ENCODE measurements at places on chromosomes 2 and 18.

- no peak for DNase-seq
Observed at GRCh38 chr2:231134910-231135655, 10.2 kb upstream of the HTR2B start.

DNA sequence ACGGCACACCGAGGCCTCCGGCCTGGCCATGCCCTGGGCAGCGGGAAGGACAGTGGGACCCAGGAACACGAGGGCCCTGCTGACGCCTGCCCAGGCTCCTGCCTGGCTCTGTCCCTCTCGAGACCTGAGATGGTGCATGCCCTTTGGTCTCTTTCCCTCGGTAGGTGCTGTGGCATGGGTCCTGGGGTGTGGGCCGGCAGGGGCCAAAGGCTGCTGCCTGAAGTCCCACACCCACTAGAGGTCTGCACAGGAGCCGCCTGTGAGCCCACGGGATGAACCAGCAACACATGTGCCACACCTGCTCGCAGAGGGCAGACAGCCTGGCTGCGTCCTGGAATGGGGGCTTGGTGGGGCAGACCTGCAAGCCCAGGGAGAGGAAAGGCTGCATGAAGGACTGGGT, 73.3 kb downstream of the NDUFA10 start:
- no peak for DNase-seq

DNA sequence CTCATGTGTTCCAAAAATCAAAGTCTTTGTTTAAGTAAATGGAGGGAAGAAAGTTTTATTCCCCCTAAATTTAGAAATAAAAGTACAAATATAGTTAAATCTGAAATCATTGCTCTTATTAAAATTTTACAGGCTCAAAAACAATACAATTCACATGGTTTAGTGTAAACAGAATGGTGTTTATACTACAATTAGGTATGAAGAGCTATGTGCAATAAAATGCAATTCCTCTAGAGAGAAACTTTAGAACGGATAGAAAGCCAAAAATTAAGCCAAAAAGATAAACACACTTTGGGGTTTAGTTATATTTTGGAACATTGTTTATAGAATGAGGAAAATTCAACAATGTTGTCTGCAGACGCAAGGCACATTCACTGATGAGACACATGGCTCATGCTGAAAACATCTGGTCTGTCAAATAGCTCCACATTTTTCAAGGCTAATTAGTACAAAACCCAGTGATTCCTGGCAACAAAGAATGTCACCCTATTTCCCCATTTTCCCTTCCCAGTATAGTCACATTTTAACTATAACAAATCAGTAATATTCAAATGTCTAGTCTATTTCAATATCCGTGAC, 103.3 kb downstream of the EXOC6B start:
- no peak for DNase-seq

DNA sequence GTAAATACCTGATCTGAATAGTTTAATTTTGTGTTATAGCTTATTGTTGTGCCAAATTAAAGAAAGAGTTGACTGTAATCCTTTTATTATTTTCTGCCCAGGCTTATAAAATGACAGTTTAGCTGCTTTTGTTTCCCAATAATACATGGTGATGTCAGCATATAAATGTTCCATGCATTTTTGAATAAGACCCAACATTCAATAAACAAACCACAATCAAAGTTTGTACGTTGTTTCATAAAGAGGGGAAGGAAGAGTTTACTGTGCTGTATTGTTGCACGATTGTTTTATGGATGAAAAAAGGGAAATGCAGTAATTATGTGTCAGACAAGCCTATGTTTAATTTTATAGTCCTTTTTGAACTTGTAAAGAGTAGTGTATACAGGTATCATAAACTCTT, 177.2 kb upstream of the SCN7A start:
- no peak for DNase-seq

DNA sequence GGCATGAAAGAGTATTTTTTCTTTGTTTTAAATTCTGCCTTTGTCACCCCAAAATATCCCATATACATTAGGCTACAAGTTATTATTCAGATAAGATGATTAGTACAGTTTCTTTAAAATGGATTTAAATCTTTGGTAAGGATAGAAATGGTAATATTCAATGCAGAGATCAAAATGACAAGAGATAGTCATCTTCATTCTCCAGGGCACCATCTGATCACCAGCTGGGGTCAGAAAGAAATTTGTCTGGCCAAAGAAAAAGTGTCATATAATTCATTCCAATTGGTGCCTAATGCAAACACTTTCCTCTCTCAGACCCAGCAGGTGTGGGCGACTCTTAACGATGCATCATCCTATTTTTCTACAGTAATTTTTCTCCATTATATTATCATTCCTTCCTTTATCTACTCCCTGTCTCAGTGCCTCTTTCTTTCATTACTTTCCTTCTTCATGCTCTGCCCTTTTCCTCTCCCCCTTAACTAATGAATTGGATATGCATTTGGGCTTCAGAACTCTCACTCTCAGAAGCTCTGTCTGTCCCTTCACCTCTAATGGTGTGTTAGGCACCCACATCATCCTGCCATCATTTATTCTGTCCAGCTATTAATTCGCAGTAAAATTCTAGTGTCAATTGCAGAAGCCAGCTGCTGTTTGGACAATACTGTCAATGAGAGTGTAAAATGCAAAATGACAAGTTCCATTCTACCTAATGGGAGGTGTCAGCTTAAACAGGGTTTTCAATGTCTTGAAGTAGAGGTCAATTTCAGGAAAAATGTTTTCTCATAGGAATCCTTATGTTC, 570.5 kb downstream of the TDRD15 start:
- DNase-seq, result no peak

GRCh38 chr18:63788447-63789096, 13.4 kb downstream of the SERPINB7 start:
- no peak for DNase-seq

- no peak for DNase-seq
Observed at GRCh38 chr2:72211777-72212485, 64.3 kb upstream of the CYP26B1 start.

DNA sequence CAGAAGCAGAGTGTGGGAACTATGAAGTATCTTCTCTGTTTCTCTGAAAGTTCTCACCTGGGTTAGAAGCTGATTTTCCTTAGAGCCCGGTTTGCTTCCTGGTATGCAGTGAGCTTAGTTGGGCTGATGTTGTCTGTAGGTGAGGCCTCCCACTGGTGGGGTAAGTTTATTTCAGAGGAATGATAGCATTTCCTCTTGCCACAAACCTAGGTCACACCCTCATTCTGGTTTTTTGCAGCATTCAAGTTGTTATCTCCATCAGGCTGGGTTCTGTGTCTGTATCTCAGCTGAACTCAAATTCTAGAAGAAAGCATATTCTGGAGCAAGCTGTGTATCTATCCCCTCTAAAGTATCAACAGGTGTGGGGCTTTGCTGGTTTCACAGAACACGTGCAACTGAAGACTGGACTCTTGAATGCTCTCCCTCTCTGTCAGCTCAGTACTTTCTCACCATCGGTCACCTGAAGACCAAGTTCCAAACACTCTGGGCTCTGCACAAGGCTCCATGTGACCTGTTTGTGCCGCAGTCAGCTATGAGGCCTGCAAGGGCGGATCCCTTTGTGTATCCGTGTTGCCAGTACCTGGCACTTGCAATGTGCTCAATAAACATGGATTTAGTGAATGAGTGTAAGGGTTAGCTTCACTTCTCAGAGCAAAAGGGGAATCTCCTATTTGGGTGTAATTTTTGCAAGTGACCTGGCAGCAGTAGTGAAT, 49.5 kb upstream of the MBOAT2 start:
- no peak for DNase-seq

- no peak for DNase-seq
Observed at GRCh38 chr2:66897181-66897580, 462.3 kb downstream of the MEIS1 start.

- no peak for DNase-seq
Observed at GRCh38 chr2:194494401-194494800, 1162.6 kb upstream of the SLC39A10 start.

- no peak for DNase-seq
Observed at GRCh38 chr2:136057023-136057801, 60.7 kb downstream of the CXCR4 start.

DNA sequence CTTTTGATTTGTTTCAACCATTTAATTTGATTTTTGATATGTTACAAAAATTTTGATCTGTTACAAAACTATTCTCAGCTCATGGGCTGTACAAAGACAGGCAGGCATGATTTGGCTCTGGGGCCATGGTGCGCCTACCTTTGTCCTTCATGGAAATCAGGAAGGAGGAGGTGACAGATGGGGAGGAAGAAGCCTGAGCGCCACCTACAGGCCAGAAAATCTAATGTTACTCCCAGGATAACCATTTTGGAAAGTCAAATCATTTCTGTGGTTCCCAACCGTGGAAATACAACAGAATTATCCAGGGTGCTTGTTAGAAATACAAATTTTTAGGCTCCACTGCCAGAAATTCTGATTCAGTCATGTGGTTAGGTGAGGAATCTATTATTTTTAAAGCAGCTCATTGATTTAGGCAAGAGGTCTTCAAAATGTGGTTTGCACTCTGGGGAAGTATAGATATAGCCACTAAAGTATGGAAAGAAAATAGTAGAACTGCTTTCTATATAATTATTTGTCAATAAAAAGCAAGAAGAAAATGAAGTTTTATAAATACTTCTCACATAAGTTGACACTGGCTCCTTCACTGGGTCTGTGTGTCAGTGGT, 93.9 kb downstream of the EVA1A start:
- DNase-seq, result no peak

GRCh38 chr18:62131301-62131909, 55.5 kb downstream of the PIGN start:
- no peak for DNase-seq

DNA sequence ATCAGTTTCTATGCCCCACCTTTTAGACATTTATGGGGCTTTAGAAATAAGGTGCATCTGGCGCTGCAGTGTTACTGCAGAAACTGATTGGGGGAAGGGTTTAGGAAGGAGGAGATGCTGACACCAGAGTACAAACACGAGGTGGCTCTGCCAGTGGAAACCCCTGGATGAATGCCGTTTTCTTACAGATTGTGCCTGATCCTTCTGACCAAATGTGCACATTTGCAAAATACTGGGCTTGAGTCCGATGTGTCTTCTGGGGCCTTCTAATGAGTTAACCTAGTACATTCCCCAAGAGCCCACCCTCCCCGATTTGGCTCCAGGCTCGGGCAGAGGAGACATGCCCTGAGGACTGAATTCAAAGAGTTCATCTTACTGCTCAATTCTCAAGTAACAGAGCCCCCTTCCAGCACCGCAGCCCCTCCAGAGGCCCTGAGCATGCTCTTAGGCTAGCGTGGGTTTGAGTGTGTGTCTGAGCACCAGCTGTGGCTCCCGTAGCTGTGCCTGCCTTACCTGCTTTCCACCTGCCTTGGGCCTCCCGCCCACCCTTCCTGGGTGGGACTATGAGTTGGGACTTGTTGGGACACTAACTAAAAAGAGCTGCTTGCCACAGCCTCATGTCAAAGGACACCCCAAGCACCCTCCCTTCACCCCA, 116.7 kb upstream of the COPS8 start:
- DNase-seq, result no peak

DNA sequence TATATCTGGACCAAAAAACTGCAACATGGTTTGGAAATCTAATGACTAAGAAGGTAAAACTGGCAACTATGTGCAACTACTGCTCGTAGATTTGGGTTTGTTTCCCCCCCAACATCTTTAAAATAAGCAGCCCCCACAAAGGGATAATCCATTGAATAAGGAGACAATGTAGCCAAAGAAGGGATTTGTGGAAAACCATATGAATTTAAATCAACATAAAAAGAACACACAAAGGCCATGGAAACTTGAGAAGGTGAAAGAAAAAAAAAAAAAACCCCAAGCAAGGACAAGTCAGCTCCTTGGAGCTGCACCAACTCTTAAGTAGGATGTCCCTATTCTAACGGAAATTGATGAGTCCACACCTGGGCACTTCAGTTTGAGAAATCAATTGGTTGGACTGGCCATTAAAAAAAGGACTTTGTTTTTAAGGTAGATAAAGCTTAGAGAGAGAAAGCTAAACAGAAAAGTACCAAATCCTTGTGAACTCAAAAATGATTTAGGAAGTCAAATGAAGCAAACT, 53.7 kb upstream of the ST8SIA5 start:
- DNase-seq, result no peak

GRCh38 chr2:109128048-109128615, 873 bp upstream of the SH3RF3 start:
- DNase-seq, result no peak

- no peak for DNase-seq
Observed at GRCh38 chr2:145815933-145816332, 1296.0 kb upstream of the ZEB2 start.

DNA sequence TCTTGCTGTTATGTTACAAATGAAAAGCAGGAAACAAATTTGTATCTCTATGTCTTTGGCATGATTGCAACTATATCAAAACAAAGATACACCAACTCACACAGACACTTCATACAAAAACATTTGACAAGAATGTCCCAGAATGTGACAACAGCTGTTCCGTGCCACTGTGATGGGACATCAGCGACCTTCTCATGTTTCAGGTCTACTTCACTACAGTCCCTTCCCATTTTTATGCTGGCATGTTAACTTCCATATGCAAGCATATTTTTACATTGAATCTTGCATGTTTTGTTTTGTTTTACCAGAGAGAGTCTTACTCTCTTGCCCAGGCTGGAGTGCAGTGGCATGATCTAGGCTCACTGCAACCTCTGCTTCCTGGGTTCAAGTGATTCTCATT, 71.2 kb downstream of the STK25 start:
- no peak for DNase-seq

DNA sequence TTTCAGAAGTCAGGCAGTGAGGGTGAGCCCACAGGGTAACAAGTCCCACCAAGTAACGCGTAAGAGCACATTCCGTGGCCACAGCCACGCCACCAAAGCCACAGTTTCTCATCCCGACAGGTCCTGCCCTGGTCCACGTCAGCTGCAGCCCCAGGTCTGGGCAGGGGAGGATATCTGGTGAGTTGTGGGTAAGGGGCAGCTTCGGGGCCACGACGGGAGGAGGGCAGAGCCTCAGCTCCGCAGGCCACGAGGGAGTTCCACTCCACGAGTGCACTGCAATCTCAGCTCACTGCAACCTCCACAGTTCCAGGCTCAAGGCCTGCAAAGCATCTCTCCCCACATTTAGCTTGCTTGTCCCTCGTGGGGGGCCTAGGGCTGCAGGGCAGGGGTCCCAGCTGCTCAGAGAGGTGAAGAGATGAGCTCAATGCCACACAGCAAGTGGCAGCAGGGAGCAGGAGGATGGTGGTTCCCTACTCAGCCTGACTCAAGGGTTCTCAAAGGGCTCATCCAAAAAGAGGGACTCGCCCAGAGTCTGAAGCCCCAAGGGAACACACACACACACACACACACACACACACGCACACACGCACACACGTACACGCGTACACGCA, 12.5 kb downstream of the SNORC start:
- no peak for DNase-seq

DNA sequence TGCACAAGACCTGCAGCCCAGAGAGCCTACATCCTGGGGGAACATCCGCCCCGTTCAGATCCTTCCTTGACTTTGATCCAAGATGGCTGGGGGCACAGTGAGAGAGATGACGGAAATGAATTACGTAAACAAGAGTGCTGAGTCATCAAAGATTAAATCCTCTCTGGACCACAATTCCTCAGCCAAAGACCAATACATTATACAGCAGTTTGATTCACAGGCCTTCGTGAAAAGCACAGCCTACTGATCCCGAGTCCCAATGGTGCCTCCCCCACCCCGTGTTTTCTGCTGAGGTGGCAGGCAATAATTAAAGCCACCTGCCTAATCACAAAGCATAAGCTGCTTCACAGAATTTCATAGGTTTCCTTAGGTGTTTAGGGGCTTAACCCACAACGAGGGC, 43.0 kb downstream of the MYO5B start:
- DNase-seq, result no peak
